ENCODE measurements at places on chromosomes 1 and 21.

DNA sequence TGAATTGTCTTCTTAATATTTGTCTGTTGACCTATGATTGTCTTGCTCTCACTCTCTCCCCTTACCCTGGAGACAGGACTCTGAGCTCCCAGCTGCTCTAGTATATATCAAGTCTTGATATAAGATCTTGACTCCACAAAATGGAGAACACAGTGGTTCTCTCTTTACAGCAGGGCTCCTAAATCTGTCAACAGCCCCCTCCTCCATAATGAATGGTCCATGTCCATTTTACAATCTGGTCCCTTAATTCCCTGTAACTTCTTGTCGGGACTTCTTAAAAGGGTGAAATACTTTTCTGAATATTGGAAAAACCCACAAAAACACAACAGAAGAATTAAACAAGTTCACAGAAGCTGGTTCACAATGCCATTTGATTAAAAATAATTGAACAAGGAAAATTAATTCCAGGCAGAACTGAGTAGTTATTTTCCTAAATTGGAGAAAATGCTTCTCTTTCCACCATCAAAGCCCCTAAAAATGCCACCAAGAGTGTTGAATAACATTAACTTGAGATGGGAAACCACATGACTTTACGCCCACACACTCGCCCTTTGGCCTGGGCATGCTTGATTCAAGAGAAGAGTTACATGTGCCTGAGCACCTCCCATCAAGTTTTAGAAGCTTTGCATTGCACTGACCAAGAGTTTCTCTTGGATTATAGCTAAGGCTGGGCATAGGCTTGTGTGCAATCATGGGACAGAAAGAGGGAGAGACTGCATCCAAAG, 109.8 kb downstream of the TOMM20 start:
- DNase-seq, result no peak

DNA sequence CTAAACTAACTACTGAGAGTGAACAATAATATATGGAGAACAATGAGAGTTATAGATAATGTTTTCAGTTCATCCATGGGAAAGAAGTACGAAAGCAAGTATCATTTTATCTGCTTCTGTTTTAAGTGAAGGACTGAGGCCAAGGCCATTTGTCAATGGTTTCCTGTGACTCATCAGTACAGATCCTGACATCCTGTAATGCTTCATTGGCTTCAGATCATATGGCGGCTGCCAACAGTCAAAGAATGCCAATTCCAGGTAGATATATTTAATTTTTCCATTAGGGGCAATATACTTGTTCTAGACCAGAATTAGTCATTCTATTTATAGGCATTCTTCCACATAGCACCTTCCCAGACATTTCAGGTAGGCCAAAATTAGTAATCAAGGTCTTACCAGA, 97.3 kb downstream of the USH2A start:
- no peak for DNase-seq

DNA sequence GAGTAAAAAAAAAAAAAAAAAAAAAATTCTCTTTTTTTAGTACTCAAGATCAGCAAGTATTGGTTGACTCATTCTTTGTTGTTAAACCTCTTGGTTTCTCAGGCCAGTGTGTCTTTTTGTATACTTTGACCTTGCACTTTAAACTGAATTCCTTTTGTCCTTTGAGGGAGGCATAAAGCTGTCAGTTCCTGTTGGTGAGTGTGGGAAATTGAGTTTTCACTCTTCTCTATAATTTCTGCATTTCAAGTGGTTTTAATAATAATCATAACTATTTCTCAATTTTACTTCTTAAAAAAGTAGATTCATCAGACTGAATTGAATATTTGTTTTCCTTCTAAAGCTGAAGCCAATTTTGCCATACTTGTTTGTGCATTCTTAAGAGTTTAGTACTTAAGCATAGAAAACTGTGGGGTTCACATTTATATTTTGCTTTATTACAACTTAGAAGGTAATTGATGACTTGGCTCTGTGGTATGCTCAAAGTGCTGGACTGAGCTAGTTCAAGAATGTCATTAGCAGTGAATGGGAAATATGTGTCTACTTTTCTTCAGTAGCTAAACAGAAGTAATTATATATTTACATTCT, 43.4 kb downstream of the ITSN1 start:
- DNase-seq, result peak; percentile 95

GRCh38 chr1:200873671-200874397, 1.1 kb downstream of the GPR25 start:
- no peak for DNase-seq

GRCh38 chr1:174198202-174198601, 38.9 kb downstream of the RABGAP1L start:
- no peak for DNase-seq

DNA sequence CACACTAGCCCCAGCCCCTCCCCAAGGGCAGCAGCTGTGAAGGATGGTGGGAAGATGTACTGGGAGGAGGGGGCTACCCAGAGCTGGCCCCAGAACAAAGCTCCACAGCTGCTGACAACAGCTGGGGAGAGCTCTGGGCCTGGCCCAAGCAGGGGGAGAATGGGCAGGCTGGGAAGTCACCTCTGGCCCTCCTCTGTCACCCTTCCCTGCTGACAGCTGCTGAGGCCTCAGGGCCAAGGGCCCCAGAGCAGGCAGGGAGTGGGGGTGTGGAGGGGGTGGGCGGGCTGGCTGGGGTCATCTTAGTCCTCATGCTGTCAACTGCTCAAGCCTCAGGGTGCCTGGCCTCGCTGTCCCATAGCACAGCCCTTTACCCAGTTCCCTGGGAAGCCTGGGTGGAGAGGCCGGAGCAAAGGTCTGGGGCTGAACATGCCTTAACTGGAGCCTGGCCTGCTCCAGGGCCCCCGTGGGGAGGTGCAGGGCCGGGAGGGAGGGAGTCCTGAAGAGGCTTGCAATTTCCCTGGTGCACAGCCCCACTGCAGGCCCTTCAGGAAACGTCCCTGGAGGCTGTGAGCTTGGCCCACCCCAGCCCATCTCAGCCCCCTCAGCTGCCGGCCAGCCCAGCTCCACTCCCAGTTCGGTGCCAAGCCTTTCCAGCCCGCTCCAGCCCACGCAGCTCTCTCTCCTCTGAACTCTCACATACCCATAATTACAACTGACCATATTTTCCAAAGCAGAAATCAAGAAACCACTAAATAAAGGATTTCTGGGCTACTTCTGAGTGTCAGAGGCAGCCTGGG, 25.7 kb downstream of the HSPG2 start:
- DNase-seq, result peak; percentile 53

DNA sequence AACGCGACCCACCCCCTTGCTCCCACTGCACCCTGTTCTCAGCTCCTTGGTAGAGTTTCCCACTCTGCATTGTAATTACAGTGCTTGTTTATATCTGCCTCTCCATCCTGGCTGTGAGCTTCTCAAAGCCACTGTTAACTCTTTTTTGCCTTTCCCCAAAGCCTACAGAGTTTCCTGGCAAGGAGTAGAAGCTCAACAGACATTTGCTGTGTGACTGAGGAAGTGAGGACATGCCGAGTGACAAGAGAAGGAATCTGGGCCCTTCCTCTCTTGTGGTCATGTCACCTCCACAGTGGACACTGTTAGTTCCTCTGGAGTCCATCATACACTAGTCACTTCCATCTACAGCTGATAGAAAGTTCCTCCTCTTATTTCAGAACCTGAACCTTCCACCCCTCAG, 6.1 kb upstream of the IGSF8 start:
- DNase-seq, result no peak

- peak; percentile 17 for DNase-seq
Observed at GRCh38 chr1:33036051-33036525, 595 bp downstream of the AK2 start.

- no peak for DNase-seq
Observed at GRCh38 chr1:64790832-64791487, 46.1 kb downstream of the RAVER2 start.

Data from AG10803 (cell line).